ENCODE measurements at places on chromosomes 12 and 14.

DNA sequence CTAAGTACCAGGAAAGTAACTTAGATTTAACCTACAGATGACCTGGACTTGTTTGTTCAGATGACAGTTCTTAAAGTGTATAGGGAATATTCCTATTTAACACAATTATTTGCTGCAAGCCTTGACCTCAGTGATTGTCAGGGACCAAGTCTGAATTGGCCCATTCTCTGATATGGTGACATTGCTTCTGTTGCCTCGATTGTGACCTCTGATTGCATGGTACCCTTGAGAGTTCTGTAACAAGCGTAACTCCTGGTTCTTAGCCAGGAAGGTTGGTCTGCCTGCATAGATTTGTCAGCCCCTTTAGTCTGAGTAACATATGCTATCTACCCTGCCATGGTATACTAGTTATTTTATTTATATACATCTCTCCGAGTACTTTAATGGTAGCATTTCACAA is 93.8 kb upstream of the ALX1 start:
- no peak for DNase-seq

DNA sequence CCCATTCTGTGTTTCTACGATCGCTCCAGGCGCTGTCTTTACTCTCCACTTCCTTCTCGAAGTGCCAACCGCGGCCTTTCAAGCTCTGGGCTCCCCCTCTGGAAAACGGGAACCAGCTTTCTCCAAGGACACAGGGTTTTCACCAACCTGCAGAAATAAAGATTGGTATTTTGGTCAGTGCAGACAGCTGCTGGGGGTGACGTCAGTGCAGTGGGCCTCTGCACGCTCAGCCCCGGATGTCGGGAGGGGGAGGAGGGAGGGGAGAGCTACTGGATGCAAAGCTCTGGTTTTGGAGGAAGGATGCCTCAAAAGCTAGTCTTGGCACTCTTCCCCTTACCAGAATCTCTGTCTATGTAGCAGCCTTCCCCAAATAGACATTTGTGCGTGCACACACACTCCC is 19.9 kb downstream of the HRK start:
- DNase-seq = peak; percentile 44

DNA sequence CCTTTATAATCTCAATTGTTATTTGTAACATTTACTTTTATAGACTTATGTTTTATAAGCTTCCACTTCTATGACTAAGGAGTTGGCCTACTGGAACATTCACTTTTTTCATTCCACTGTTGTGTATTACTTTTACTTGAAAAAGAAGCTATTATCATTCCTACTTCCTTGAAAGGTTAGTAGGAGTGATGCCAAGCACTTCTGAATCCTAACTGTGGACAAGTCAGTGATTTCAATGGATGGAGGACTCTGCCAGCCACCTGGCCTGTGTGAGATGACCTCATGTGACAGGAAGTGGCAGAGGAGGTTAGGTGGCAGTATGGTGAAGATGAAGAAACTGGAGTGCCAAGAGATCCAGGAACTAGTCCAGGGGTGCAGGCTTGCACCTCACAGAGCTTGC is 46.0 kb downstream of the TECPR2 start:
- DNase-seq = no peak

DNA sequence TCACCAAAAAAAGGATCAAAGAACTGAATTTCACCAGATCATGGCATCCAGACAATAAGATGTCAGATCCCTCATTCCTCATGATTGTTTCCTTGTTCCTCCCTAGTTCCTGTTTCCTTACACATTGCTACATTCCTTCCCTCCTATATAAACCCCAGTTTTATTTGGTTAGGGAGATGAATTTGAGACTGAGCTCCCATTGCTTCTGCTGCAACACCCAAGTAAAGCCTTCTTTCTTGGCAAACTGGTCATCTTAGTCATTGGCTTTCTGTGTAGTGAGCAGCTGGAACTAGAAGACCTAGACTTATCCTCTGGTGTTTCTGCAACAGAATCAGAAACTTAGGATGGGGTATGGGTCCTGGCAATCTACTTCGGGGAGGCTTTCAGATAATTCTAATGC is 217.9 kb downstream of the NOVA1 start:
- DNase-seq = no peak

DNA sequence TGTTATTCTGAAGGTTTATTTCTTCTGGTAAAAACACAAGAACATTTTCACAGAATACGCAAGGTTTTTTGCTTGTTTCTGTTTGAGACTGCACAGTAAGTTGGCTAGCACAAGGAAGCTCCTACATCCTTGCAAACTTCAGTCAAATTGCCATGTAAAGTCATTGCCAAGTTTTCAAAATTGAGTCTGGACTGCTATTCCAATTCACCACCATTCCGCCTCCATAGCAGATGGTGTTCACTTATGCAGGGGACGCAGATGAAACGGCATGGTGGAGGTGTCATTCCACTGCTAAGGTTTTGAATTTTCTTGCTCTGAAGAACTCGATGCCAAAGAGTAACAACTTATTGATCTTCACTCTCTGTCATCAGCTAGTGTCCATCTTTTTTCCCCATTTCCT is 303.9 kb upstream of the SYT1 start:
- DNase-seq = no peak

- DNase-seq = no peak
Measured at GRCh38 chr14:87644689-87645088, 348.3 kb downstream of the GALC start.

GRCh38 chr12:110266980-110267620 is 13.9 kb upstream of the ATP2A2 start:
- peak; percentile 49 for DNase-seq

GRCh38 chr14:36939265-36939664 is 233.1 kb downstream of the SLC25A21 start:
- DNase-seq = no peak

DNA sequence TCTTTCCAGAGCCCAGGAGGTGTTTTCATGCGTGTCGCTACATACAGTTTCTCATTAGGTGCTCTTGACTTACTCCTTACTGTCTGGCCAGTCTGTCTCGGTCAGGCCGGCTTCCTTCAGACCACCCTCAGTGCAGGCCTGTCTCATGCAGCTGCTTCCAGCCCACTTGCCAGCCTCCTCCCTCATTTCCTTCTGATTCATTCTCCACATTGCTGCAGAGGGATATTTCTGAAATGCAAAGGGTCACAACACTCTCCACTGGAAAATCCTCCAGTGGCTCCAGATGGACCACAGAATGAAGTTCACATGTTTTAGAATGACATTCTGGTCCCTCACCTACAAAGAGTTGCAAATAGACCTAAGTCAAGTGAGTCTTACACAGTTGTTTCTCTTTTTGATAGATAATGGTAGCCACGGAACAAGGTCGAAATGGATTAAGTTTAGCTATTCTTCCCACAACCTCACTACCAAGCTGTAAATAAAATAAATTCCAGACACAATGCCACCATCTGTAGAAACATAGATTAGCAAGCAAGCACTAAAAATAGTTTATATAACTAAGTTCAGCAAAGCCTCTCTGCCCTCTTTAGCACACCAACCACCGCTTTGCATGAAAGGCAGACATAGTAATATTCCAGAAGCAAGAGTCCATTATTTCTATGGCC is 146.9 kb downstream of the ESR2 start:
- DNase-seq = no peak

GRCh38 chr12:44847403-44847802 is 28.7 kb downstream of the NELL2 start:
- no peak for DNase-seq

Measured in NCI-H2227 treated with DMSO at 0.1 percent for 48 hours (cell line).